ENCODE measurements at places on chromosomes 1 and 21.

- DNase-seq = no peak
Observed at GRCh38 chr1:184860535-184860934, 105.9 kb upstream of the EDEM3 start.

DNA sequence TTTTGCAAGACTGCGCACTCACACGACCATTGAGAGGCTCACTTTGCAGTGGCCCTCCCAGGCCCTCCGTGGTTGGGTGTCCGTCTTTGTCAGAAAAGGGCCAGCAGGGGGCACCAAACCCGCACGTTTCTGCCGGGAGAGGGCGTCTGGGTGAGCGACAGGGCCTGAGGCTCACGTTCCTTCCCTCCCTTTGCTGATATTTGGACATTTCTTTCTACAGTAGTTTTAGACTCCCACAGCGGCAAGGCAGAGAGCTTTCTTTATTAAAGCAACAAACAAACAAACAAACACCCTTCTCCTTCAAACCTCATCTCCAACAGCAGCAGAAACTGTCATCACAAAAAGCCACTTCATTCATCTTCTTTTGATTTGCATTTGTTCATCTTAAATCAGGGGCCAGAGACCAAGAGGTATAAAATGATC is 79.2 kb upstream of the WDR26 start:
- peak; percentile 70 for DNase-seq

DNA sequence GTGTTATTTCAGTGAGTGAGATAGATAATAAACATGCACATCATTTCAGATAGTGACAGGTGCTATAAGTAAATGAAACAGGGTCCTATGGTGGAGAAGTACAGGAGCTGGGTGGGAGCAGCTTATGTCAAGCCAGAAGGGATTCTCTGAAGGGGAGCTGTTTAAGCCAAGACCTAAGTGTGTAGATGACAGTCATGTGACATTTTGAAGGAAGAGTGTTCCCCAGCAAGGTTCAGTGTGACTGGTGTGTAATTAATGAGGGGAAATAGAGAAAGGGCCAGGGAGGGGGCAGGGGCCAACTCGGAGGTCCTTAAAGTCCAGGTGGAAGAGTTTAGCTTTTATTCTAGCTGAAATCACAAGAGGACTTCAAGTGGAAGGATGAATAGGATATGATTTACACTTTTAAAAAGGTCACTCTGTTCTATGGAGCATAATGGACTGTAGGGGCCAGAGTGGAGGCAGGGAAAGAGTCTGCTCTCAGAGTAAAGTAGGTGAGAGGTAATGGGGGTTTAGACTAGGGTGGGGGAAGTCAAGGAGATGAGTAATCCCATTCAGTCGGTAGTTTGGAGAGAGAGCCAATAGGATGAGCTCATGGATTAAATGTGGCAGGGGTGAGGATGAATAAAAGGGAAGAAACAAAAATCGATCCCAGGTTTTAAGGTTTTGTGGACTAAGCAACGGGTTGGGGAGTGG is 243.1 kb downstream of the CACNA1E start:
- DNase-seq = no peak

DNA sequence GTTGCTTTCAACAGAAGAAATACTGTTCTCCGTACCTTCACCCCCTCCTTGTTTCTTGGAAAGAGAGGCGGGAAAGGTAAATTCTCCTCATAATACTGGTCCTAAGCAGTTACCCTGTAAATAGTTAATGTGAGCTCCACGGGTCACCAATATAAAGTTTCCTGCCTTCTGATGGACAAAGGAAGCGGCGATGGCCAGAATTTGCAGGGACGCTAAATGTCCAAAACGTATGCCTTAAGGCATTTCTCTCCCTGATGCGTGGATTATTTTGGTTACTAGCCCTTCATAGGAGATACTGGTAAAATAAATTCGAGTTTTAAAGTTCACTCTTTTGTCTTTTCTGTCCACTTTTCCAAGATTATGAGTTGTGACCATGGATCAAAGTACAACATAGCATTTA is 898 bp upstream of the PTGS2 start:
- no peak for DNase-seq

DNA sequence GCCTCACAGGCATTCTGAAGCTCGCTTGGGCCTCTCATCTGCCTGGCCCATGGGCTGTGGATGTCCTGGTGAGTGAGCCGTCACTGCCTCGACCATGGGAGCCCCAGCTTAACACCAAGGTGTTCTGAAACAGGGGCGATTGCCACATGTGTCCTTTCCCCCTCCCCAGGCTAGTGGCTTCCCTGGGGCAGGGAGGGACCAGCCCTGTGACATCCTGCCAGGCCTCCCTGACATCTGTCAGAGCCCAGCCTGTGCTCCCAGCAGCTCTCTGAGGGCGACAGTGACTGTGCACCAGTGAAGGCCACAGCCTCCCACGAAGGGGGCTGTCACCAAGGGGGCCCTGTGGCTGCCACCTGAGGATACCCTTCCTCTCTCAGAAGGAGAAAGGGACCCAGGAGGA is 35.9 kb upstream of the CCDC27 start:
- no peak for DNase-seq

DNA sequence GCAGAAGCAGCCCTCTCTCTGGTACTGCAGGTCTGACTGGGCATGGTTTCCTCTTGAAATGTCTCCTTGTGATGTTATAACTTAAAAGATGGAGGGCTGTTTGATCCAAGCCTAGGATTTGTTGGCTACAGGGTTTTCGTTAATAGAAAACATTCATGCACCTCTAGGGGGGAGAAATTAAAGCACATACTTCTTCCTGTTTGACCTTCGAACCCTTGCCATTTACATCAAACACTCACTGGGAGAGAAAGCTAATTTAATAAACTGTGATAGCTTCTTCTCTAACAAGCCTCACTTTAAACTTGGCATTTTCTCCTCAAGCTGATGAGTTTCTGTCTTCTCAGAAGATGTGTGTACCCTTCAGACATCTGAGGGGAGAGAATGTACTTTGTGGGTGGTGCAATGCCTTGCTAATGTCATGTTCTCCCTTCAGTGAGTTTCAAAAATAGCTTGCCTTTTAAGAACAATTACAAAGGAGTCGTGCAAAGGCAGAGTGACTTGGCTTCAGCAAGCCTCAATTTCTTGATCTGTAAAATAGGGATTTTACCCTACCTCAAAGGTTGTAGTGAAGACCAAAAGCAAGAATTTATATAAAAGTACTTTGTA is 20.4 kb downstream of the CACHD1 start:
- no peak for DNase-seq

- no peak for DNase-seq
Observed at GRCh38 chr1:12596007-12596821, 21.8 kb downstream of the DHRS3 start.

GRCh38 chr1:24735509-24736375 is 9.5 kb upstream of the CLIC4 start:
- no peak for DNase-seq

- no peak for DNase-seq
Observed at GRCh38 chr1:209880031-209880430, 52.3 kb downstream of the UTP25 start.

- no peak for DNase-seq
Observed at GRCh38 chr1:91900562-91900961, 14.6 kb upstream of the TGFBR3 start.
